ENCODE measurements at places on chromosomes 16 and 17. TPM values are rescaled to one million over a fixed set of nuclear protein-coding genes. Genes with fewer than 3 reads are reported as not detected.

DNA sequence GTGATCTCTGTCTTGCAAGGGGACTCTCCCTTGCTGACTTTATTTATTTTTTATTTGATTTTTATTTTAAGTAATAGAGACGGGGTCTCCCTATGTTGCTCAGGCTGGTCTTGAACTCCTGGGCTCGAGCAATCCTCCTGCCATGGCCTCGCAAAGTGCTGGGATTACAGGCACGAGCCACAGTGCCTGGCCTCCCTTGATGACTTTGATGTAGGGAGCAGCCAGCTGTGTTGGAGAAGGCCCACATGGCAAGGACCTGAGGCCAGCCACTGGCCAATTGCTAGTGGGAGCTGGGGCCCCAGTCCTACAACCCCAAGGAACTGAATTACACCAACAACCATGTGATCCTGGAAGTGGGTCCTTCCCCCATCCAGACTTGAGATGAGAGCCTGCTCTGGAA is 81.8 kb downstream of the CNGB1 start:
- no peak for DNase-seq

DNA sequence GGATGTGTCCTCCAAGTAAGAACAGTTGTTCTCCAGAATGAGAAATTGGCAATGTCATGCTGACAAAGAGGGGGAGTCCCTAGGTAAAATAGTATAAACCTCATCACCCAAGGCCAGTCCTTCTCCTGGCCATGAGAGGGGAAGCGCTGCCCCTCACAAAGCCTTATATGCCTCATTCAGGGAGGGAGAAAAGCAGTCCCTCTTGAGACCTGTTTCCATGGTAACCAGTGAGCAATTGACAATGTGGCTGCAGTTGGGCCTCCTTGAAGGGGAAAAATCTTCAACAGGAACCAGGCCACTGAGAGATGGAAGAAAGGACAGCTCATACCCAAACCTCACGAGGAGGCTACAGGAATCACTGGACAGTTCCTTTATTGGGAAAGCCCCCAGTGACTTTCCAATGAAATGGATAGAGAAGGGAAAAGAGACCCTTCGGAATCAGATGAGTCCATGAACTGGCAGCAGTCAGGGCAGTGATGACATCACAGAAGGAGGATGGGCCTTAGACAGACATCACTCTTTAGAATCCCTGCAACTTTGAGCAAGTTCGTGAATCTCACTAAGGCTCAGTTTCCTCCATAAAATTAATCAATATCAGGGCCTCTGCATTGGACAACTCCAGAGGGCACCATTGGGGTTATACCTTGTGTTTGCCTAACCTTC is 275.7 kb downstream of the TOX3 start:
- DNase-seq = no peak

DNA sequence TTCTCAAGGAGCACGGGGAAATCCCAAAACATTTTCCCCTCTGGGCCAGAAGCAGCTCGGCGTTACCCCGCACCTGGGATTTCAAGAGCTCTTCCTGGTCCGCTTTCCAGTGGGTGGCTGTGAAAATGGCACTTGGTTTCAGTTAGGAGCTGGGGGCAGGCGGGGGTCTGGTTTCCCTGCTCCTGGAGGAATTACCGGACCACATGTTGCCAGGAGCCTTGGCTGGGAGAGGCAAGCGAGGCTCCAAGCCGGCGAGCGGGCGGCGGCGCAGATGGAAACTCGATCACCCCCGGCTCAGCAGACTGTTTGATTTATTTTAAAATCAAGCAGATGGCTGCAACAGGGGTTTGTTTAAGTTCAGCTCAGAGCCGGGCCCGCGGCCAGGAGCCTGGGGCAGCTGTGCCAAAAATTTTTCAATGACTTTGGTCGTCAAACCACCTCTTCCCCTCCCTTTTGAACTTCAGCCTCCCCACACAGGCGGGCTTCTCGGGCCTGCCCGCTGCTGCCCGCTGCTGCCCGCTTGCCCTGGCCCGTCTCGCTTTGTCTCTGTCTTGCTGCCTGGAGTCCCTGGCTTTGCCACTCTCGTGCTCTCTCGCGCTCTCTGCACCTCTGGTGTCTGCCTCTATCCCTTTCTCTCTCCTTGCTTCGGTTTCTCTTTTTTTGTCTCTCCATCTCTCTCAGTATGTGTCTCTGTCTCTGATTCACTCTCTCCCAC is 108.0 kb upstream of the CIBAR2 start:
- DNase-seq = peak; percentile 85

DNA sequence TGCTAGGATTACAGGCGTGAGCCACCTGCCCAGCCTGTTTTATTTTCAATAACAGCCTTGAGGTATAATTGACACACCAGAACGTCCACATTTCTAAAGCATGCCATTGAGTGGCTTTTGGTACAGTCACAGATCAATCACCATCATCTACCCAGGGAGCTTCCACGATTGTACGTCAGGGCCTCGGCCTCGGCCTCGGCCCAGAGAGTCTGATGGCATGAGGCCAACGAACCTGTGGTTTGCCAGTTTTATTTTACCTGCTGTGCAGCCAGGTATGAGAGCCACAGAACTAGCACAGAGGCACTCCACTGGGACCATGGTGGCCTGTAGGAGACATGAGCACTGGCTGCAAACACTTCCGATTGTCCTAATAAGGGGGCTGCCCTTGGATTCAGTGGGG is 8.3 kb downstream of the UBALD1 start:
- DNase-seq = no peak

The SDR42E2 gene
- total RNA-seq = not detected
